ENCODE measurements at places on chromosomes 3 and 15. TPM values are rescaled to one million over a fixed set of nuclear protein-coding genes. Genes with fewer than 3 reads are reported as not detected.

Gene ZNF662
- 3.1 TPM for total RNA-seq

Gene SLC22A13
- not detected for total RNA-seq

Gene AHSG
- not detected for total RNA-seq

Gene STT3B
- 97.7 TPM for total RNA-seq

Gene CLSTN2
- 4.9 TPM for total RNA-seq

Gene GPR149
- not detected for total RNA-seq

Gene DLG1
- total RNA-seq, result 44.6 TPM

Gene ECT2
- total RNA-seq, result 4.8 TPM

Gene NCK1
- total RNA-seq, result 22.4 TPM

Gene GOLGA8F
- not detected for total RNA-seq

Gene TPRG1
- 2.7 TPM for total RNA-seq

GRCh38 chr15:88949734-88950400 lies 36.7 kb upstream of the MFGE8 start:
- no peak for DNase-seq

GRCh38 chr3:16904423-16905417 lies 20.0 kb downstream of the PLCL2 start:
- no peak for DNase-seq

DNA sequence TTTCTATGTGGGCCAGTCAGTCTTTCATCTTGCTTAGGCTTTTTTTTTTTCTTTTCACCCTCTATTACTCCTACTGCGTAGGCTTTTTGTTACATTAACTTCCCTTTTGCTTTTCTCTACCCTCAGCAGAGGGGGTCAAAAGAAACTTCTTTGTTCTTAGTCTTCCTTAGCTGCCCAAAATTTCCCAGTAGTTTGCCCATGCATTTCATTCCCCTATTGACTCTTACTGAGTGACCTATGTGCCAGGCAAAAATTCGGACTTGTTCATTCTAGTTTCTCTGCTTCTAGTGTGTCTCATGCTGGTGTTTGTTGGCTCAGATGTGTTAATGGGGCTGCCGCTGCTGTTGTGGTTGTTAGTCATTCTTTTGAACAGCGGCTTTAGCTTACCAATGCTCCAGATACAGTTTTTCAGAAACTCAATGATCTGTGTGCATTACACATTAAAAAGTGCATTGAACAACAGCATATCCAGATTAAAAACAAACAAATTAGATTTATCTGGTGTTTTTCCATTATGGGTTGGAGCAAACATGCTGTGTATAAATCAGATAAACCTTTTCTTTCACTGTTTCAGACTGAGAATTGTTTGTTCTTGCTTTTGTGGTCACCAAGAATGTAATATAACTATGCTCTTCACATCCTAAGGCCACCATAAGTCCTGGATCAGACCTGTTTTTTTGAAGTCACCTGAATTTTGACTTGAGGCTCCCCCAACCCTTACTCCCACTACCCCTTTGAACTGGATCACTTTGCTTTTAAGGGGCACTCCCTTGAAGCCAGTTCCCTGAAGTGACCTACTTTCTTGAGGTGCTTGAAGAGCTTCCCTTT lies 43.1 kb downstream of the PDE8A start:
- no peak for DNase-seq

- no peak for DNase-seq
Measured at GRCh38 chr3:45443459-45443858, 55.1 kb downstream of the LARS2 start.

GRCh38 chr15:51424780-51425179 lies 83.3 kb downstream of the GLDN start:
- no peak for DNase-seq

- no peak for DNase-seq
Measured at GRCh38 chr15:100259266-100259665, 82.5 kb downstream of the ADAMTS17 start.

DNA sequence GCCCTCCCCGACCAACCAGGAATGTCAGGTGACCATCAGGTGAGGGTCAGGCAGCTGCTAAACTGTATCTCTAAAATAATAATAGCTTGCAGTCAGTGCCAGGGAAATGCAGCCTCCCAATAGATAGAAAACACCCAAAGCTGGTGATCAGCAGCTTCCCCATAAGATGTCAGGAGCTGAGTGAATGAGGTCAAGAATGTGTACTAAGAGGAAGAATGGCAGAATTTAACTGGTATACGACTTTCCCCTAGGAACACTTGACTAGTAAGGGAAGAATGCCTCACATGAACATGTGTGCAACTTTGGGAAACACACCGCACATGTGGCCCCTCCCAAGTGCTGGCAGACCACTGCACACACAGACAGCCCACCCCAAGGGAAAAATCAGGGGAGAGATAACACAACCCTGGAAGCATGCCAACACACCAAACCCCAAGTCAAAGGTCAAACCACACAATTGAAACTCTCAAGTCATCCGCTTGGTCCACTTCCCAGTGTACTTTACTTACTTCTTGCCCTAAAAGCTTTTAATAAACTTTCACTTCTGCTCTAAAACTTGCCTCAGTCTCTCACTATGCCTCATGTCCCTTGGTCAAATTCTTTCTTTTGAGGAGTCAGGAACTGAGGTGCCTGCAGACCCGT lies 806.5 kb downstream of the OTOL1 start:
- DNase-seq, result no peak

DNA sequence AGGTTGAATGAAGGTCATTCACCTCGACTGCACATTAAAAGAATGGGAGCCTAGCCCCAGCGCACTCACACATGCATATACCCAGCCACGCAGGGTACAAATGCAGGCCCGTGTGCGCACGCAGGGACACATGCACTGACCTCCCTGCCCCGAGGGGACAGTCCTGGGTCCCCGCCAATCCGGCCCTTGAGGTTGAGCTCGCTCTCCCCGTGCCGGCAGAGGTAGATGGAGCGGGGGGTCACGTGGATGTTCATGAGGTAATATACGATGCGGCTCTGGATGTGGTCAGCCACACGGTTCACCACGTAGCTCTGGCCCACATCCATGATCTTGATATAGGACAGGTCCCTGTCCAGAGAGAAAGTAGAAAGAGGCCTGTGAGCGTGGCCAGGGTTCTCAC lies 20.5 kb downstream of the PFKFB4 start:
- no peak for DNase-seq

DNA sequence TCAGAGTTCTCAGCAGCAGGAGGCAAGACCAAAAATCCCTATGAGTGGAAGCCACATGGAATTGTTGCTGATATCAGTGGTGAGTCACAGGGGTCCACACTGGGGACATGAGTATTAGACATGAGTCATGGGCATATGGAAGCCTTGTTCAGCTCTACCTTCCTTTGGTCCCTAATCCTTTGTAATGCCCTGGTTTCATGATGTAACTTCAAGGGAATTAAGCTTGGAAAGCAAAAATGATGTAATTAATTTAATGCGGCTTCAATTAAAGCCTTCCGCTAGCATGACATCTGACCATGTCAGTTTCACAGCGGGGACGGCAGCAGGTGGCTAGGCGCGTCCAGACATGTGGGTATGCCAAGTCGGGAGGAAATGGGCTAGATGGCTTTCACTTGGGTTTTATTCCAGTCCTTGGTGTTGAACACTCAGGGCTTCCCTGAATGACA lies 176.1 kb upstream of the RGMA start:
- no peak for DNase-seq

GRCh38 chr15:78050826-78051225 lies 26.7 kb downstream of the TBC1D2B start:
- no peak for DNase-seq

DNA sequence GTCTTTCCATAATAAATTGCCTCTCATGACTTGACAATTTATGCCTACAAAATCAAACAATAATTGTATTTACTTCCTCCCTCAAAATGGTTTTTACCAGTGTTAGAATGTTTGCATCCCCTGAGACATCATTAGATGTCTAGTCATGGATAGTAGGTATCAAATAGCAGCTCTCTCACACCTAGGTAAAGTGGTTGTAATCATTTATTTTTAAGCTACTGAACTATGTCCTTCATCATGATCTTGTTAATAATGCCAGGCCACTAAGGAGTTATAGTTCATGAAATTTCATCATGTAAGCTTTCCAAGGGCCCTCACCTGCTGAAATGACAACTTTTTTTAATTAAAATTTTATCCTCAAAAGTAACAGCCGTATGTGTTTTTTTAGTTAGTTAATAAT lies 134.1 kb downstream of the ARPP21 start:
- no peak for DNase-seq

DNA sequence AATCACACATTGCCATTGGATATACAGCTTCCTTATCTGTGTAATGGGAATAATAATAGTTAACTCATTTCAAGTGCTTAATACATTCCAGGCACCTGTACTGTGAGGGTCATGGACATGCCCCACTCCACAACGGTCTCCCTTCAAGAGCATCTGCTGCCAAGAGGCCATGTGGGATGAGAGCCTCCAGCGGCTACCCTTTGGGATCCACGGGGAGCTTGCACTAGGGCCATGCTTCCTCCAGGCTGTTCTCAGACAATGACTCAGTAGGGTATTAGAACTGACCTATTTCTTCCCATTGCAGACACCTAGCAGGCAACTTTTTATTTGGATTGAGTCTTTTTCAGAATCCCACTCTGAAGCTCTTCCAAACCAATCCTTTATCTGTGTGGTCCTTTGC lies 1078.9 kb downstream of the TUSC7 start:
- no peak for DNase-seq

DNA sequence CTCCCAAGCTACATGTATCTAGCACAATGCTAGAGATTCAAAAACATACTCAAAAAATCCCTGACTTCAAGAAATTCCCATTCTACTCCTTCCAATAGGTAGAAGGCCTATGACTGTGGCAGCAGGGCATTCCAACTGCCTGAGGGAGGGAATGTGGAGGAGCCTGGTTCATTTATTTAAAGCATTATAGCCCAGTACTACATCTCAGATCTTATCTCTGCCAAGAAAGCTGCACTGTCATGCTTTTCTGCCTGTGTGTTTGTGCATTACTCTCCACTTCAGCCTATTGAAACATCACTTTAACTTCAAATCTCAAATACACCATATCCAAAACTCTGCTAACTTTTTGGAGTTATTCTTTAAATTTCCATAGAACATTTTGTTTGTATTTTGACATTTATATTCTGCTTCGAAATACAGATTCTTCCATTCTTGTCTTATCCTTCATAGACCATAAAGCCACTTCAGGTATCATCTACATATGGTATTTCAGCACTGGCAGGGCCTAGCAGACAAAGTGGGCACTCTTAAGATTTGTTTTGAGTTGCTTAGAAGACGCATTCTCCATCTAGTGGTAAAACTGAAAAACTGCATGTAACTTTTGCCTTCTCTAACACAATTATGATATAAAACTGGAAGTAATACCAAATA lies 59.1 kb upstream of the NEDD4 start:
- no peak for DNase-seq

GRCh38 chr3:53238051-53238850 lies 17.6 kb downstream of the TKT start:
- no peak for DNase-seq

DNA sequence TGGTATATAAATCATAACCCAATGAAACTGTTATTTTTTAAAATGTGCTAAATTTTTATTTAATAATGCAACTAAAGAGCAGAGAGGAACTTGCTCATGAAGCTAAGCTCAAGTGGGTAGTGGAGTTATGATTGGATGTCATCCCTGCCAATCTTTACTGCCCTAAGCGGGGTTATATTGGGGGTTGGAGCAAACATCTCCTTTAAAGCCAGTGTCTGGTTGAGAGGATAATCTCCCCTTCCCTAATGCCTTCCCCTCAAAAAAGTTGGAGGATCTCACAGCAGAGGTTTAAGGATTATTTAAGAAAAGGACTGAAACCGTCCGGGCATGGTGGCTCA lies 32.1 kb upstream of the CLASP2 start:
- no peak for DNase-seq

DNA sequence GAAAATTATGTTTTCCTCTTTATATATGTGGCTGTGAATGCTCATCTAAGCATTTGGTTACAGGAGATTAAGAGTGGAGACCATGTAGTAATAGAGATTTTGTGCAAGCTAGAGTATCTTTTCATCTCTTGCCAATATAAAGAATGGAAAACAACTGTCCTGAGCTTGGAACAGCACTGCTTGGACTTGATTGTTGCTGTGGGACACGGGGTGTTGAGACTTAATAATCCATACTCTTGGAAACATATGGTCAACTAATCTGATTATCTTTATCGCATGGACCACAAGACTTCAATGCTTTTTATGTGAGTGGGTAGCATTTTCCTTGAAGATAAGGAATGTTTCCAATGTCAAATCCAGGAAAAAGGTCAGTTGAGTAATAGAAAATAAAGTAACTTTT lies 806.3 kb downstream of the DIPK2A start:
- no peak for DNase-seq

Data from left ventricle myocardium superior (tissue), 1 donor.